ENCODE measurements at places on chromosomes 12 and 14. TPM values are rescaled to one million over a fixed set of nuclear protein-coding genes. Genes with fewer than 3 reads are reported as not detected.

SPSB2 gene
- polyA plus RNA-seq, result 13.2 TPM

DNA sequence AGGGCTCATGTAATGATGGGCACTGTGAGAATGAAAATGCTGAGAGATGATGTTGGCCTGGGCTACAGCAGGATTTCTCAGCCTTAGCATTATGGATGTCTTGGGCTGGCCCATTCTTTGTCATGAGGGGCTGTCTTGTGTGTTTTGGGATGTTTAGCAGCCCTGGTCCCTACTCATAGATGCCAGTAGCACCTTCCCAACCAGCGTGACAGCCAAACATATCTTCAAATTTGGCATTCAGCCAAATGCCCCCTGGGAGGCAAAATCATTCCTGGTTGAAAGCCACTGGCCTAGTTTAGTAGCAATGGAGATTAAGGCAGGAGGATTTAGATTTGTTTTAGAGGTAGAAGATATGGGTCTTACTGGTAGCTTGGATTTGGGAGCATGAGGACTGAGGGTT lies 26.6 kb downstream of the UBE3B start:
- DNase-seq, result no peak

KRT71 gene
- not detected for polyA plus RNA-seq

RIMBP2 gene
- 16.6 TPM for polyA plus RNA-seq

- DNase-seq, result no peak
Observed at GRCh38 chr12:21500786-21501257, 613 bp downstream of the RECQL start.

EFS gene
- polyA plus RNA-seq, result 29.5 TPM

DNA sequence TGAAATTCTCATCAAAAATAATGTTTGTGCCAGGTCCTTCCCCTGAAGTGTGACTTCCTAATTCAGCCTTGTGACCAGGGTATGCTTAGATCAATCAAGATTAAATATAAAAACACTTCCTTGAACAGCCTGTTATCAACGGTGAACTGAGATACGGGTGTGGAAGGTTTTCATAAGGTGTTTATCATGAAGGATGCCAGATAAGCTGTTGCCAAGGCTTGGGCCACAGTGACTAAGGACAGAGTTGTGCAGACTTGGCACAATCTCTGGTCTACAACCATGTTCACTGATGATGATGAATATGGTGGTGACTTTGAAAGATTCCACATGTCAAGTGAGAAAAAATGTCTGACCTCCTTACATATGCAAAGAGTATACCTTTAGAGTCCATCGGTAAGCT lies 51.3 kb upstream of the LIN7A start:
- DNase-seq, result no peak

DNA sequence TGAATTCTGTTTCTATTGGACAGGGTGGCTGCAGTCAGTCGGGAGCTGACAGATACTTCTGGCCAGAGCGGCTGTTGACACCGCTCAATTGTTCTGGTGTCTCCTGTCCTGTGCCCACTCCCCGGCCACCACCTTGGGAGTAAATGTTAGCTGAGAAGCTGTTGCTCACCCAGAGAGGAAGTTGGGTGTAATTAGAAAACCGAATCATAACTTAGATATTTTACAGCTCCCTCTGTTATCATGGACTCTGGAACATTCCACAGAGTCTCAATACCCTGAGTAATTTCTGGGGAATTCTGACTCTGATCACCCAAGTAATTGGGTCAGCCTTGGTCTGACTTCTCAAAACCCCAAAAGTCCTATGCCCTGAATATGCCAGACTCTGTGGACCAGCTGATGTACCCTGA lies 58.3 kb upstream of the RFLNA start:
- no peak for DNase-seq

DNA sequence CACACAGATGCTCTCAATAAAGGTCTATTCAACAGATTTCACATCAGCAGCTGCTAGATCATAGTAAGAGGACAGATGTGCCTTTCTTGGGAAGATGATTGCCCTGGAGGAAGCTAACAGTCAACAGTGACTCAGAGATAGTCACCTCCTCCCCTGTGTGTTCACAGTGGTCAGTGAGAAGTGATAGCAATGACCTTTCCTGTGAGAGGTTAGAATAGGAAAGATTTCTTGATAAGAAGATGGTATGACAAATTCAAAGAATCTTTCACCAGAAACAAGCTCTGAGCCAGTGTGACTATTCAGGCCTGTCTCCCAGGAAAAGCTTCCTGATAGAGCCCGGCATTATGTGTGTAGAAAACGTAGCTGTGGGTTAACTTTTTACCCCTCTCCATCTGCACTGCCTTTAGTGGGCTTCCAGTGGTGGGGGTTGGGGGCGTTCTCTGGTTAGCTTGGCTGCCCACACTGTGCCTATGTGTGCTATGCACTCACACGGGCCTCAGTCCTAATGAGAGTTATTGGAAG lies 66.4 kb upstream of the ARHGAP5 start:
- DNase-seq, result no peak

GRCh38 chr12:124445121-124445718 lies 122.2 kb downstream of the NCOR2 start:
- DNase-seq, result peak; percentile 72

DNA sequence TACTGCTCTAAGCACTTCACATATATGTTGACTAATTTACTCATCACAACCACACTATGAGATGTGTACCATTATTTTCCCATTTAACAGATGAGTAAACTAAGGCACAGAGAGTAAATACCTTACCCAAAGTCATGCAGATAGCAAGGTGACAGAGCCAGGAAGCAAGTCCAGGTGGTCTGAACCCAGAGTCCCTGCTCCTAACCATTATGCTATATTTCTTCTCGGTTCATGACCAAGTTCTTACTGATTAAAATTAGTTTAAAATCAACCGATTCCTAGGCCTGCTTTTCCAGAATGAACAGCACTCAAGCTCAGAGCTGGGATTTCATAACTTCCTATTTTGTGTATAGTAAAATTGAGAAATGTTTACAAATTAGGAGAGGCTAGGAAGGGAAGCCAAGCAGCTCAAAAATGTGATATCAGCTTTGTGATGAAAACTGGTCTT lies 85.5 kb upstream of the EGLN3 start:
- no peak for DNase-seq

Data from right renal cortex interstitium (tissue), 3 donors.